ENCODE measurements at places on chromosomes 13 and 19.

DNA sequence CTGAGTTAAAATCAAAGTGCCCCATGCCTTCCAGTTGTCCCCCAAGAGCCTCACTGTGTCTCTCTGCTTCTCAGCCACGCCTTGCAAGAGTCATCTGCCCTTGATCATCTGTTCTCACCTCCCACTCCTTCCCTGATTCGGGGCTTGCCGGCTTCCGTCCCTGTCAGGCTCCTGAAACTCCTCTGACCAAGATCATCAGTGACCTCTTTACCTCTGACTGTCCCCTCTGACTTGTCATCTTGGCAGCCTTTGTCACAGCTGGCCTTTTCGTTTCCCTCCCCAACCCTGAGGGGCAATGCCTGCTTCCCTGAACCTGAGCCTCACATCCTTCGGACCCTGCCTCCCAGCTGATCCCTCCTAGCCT is 66.3 kb downstream of the MAP4K1 start:
- no peak for DNase-seq

- DNase-seq, result no peak
These were observed 726.5 kb downstream of the UQCRFS1 start for GRCh38 chr19:28486473-28486872.

DNA sequence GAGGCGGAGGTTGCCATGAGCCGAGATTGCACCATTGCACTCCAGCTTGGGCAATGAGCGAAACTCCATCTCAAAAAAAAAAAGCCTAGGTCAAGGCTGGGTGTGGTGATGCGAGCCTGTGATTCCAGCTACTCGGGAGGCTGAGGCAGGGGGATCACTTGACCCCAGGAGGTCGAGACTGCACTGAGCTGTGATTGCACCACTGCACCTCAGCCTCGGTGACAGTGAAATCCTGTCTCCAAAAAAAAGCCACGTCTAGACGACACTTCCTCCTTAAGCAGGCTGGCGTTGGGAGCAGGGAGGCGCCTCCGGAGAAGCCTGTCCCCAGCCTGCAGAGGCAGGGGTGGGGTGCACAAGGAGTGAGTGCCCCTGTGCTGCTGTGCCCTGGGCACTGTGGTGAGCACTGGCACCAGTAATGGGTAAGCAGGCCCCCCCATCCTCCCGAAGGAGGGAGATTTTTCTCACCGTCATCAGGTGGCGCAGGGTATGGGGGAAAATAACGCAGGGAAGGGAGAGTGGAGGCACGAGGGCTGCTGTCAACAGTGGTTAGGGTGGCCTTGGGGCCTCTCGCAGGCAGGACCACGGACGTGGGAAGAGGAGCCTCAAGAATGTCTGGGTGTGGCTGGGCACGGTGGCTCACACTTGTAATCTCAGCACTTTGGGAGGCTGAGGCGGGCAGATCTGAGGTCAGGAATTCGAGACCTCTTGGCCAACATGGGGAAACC is 706 bp downstream of the P2RY11 start:
- DNase-seq, result no peak

- no peak for DNase-seq
These were observed 106.2 kb downstream of the SLITRK5 start for GRCh38 chr13:87777387-87777786.

DNA sequence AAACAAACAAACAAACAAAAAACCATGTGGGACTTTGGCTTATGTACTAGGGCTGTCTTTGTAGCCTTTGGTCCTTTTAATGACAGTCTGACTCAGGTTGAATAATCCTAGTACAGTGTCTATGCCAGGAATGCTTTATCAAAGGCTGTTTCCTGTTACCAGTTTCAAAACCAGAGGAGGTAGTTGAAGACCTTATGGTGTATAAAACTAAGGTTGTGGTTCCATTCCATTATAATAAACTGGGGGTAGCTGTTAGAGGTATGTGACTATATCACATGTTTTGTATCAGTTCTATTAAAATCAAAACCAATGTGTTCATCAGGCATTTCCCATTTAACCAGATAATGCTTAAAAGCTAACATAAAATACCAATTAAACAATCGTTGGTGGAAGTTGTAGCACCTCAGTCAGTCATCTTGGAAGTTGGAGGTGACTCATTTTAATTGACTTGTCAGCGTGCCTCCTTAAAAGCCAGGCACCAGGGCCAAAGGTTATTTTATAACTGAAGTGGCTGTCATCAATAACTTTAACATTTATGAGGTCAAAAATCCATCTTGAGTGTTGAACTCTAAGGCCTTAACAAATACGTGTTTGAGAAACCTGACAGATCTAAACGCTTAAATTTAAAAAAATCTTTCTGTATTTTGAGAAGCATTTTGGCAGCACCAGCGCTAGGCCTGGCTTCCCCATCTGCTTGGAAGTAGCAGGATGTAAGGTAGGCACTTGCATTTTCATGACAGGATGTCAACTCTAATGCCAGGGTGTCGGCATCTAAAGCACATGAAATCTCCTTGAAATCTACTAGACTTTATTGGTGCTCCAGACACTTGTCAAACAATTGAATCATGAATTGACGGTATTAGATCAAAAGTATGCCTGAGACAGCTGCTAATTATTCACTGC is 162.5 kb downstream of the LMO7 start:
- DNase-seq, result no peak
